ENCODE measurements at places on chromosomes 4 and X. TPM values are rescaled to one million over a fixed set of nuclear protein-coding genes. Genes with fewer than 3 reads are reported as not detected.

Gene HOPX
- 20.4 TPM for polyA plus RNA-seq

Gene SLC7A11
- polyA plus RNA-seq, result 2.0 TPM

Gene BTK
- 3.0 TPM for polyA plus RNA-seq

Gene MAOB
- 60.5 TPM for polyA plus RNA-seq

Gene CFAP299
- polyA plus RNA-seq, result 0.49 TPM

Gene BMP3
- 15.9 TPM for polyA plus RNA-seq

Gene KIT
- polyA plus RNA-seq, result 19.4 TPM

Gene MSANTD1
- polyA plus RNA-seq, result 0.64 TPM

Gene IBSP
- polyA plus RNA-seq, result not detected

Gene ESX1
- not detected for polyA plus RNA-seq

Gene SSX1
- polyA plus RNA-seq, result not detected

Gene SFRP2
- 18.9 TPM for polyA plus RNA-seq

Gene MAGEA1
- polyA plus RNA-seq, result not detected

Gene VCX3A
- not detected for polyA plus RNA-seq

Gene PRAF2
- polyA plus RNA-seq, result 33.6 TPM

Gene RASGEF1B
- polyA plus RNA-seq, result 13.0 TPM

Data from renal cortex interstitium (tissue), 15 donors.